ENCODE measurements at places on chromosomes 2 and 18. TPM values are rescaled to one million over a fixed set of nuclear protein-coding genes. Genes with fewer than 3 reads are reported as not detected.

The ARHGEF4 gene
- total RNA-seq: 5.7 TPM

The MAP2 gene
- total RNA-seq: 0.82 TPM

The INHBB gene
- 18.7 TPM for total RNA-seq

The TMEM178A gene
- total RNA-seq: 0.14 TPM

The PPP1CB gene
- 106 TPM for total RNA-seq

The FTCDNL1 gene
- 3.2 TPM for total RNA-seq

The ERFE gene
- 7.6 TPM for total RNA-seq

The CSRNP3 gene
- total RNA-seq: not detected

The NAT8 gene
- not detected for total RNA-seq

The KCNF1 gene
- total RNA-seq: 21.8 TPM

The ERMN gene
- not detected for total RNA-seq

The TGFA gene
- total RNA-seq: 7.6 TPM

The MYO5B gene
- 10.0 TPM for total RNA-seq

The CROCC2 gene
- total RNA-seq: not detected

The TMEM200C gene
- total RNA-seq: not detected

The CERKL gene
- total RNA-seq: 0.41 TPM

The DCDC2C gene
- total RNA-seq: 0.55 TPM

The RNF144A gene
- total RNA-seq: 6.2 TPM

The VSNL1 gene
- total RNA-seq: not detected

The FER1L5 gene
- total RNA-seq: not detected

The LGALSL gene
- total RNA-seq: 7.7 TPM

The DTNA gene
- 0.15 TPM for total RNA-seq

The ATP8B1 gene
- 7.9 TPM for total RNA-seq

The OTOF gene
- total RNA-seq: 0.09 TPM

The IL36RN gene
- 0.14 TPM for total RNA-seq

The LYPD6 gene
- 0.06 TPM for total RNA-seq

The STARD6 gene
- total RNA-seq: not detected

The REG3A gene
- total RNA-seq: not detected

The CYS1 gene
- 1.3 TPM for total RNA-seq

The ANO7 gene
- total RNA-seq: 2.5 TPM

The PCBP1 gene
- total RNA-seq: 431 TPM

The GREB1L gene
- 1.4 TPM for total RNA-seq

The TCF7L1 gene
- total RNA-seq: 6.7 TPM

The KIF5C gene
- total RNA-seq: 0.43 TPM

The SERPINB13 gene
- not detected for total RNA-seq

The PGAP1 gene
- 2.9 TPM for total RNA-seq

The ALK gene
- not detected for total RNA-seq

The SCN3A gene
- total RNA-seq: not detected

The EVX2 gene
- total RNA-seq: not detected
